ENCODE measurements at places on chromosomes 5 and 9.

GRCh38 chr9:91422758-91423711 lies 597 bp downstream of the NFIL3 start:
- no peaks in the 10 kb centered on the region for H3K36me3 ChIP-seq
- H3K27ac ChIP-seq, result peak overlapping the region; percentile 76
- H3K4me3 ChIP-seq, result peak overlapping the region; percentile 57
- H3K4me1 ChIP-seq, result peaks cover 31% of the 10 kb centered on the region
- peak; percentile 78 for DNase-seq

GRCh38 chr5:115284021-115284420 lies 12.4 kb downstream of the CCDC112 start:
- DNase-seq, result no peak
- no peak overlapping the region for H3K27ac ChIP-seq
- H3K4me1 ChIP-seq, result no peaks in the 10 kb centered on the region

DNA sequence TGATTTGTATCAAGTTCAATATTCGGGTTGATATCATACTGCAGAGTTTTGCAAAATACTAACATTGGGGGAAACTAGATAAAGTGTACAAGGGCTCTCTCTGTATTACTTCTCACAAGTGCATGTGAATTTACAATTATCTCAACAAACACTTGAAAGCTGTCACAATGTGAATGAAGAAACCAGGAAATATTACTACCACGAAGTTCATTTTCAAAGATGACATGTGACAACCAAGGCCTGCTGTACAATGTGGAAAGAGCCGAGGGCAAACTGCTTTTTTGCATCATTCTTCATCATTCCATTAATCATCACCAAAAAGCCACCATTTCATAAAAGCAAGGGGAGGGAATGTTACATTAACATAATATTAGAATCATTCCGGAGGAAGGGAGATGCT lies 310.0 kb downstream of the GLIS3 start:
- H3K4me3 ChIP-seq, result no peak overlapping the region
- no peaks in the 10 kb centered on the region for H3K4me1 ChIP-seq
- H3K27ac ChIP-seq, result no peak overlapping the region
- DNase-seq, result no peak
- no peaks in the 10 kb centered on the region for H3K27me3 ChIP-seq

- H3K36me3 ChIP-seq, result no peaks in the 10 kb centered on the region
- no peak overlapping the region for H3K27ac ChIP-seq
Measured at GRCh38 chr5:77210964-77211690, 647 bp downstream of the PDE8B start.

GRCh38 chr5:171055875-171056454 lies 194.1 kb downstream of the RANBP17 start:
- H3K4me3 ChIP-seq, result no peak overlapping the region
- no peaks in the 10 kb centered on the region for H3K27me3 ChIP-seq
- H3K36me3 ChIP-seq, result no peaks in the 10 kb centered on the region
- no peak for DNase-seq
- no peak overlapping the region for H3K27ac ChIP-seq

- H3K4me3 ChIP-seq, result no peak overlapping the region
- DNase-seq, result no peak
- H3K27ac ChIP-seq, result peak overlapping the region; percentile 69
- no peaks in the 10 kb centered on the region for H3K27me3 ChIP-seq
- H3K4me1 ChIP-seq, result peaks cover 4% of the 10 kb centered on the region
Measured at GRCh38 chr5:139459451-139459934, 3.0 kb downstream of the ECSCR start.

All from Peyer's patch (tissue), 4 donors.